ENCODE measurements at places on chromosomes 1 and 21.

DNA sequence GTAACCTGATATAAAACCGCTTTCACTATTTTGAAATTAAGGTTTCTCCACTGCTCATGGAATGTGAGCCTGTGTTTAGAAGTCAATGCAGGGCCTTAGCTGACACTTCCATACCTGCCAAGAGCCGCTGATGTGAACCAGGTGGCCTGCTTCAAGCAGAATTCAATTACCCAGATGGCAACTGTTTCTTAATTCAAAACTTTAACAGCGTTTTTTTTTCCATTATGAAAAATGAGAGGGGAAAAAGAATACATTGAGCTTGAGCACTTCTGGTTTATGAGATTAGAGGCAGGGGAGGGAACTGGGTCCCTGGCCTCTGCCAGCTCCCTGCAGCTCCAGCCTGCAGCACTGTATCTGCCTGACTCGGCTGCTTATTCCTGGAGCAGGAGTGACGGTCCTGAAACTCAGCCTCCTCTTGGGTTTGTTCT, 7.7 kb upstream of the ATP1A1 start:
- no peak for DNase-seq

GRCh38 chr1:245938046-245938435, 569.0 kb downstream of the SMYD3 start:
- DNase-seq: no peak

GRCh38 chr1:177859572-177859971, 110.3 kb downstream of the SEC16B start:
- DNase-seq: no peak

- DNase-seq: no peak
Measured at GRCh38 chr1:112461200-112461871, 47.4 kb upstream of the WNT2B start.

DNA sequence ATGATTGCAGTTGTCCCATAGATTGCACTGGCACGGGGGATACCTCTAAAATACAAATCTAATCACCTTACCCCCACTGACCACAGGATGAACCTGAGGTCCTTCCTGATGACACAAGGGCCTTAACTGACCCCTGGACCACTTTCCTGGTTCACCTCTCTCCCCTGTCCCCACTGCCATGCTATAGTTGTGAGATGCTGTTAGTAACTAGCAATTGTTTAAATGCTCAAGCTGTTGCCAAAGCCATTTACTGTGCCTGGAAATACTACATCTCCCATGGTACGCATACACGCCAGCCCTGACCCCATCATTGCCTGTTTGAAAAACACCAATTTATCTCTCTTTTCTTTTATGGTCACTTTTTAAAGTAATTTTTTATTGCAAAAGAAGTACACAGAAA, 29.1 kb upstream of the RGS8 start:
- no peak for DNase-seq

- DNase-seq: no peak
Measured at GRCh38 chr1:181057079-181057478, 23.3 kb downstream of the MR1 start.

- peak; percentile 18 for DNase-seq
Measured at GRCh38 chr1:236451796-236452373, 57.8 kb downstream of the EDARADD start.

DNA sequence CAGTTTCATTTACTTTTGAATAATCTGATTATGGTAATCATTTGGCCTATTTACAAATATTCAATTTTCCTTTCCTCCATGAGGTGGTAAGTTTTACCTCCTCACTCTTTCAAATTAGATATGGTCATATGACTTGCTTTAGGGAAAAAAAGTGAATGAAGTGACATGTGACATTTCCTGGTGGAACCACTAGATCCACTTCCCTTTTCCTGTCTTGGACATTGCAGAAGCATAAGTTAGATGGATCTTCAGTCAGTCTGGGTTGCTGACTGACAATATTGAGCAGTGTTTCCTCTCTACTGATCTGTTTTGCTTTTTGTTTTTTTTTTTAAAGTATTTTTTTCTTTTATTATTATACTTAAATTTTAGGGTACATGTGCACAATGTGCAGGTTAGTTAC, 481.1 kb upstream of the PTBP2 start:
- no peak for DNase-seq

DNA sequence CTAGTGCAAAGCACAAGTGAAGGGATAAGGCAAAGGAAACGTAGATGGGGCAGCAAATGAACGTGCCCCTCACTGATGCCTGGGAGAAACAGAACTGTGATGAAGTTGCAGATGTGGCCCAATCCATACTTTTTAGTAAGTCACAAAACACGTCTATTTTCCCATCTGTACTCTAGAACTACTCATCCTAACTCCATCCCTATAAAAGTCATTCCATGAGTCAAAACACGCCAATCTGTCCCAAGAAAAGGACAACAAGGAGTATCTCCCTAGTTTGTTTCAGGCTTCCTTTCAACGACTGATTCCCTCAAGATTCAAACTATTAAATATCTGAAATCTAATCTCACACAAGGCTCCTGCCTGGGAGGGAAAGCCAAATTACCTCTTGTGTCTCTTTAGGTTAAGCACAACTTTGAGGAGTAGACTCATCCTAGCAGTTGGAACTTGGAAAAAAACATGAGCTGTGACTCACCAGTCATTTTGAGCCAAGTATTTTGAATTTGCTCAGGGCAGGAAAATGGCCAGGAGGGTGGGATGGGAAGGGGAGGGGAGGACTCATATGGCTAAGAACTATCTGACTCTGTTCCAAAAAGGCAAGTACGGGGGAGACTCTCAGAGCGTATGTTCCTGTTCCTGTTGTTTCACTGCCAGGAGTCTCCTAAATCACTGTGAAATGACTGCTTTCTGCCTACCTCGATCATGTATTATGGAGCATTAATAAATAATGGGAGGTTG, 214.5 kb upstream of the CAMK1G start:
- no peak for DNase-seq

DNA sequence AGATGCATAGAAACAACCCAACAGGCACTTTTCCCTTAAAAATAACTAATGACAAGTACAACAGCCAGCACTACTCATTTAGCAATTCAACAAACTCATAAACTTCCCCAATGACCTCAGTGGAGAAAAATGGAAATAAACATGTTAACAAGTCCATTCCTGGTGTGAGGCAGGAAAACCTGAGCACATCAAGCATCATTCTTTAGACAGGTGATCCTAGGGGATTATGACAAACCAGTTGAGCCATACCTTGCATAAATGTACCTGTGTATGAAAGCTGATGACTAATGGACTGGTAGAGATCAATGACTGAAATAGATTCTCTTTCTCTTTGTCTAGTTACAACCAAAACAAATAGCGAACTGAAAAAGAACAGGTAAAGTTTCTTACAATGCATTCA, 7.0 kb downstream of the COL24A1 start:
- no peak for DNase-seq

GRCh38 chr1:47235806-47236205, 3.8 kb upstream of the TAL1 start:
- DNase-seq: no peak

GRCh38 chr1:56958526-56958925, 7.3 kb downstream of the C8B start:
- no peak for DNase-seq

GRCh38 chr21:45559216-45560105, 17.2 kb upstream of the SLC19A1 start:
- no peak for DNase-seq

GRCh38 chr21:33688353-33688752, 46.1 kb downstream of the ITSN1 start:
- DNase-seq: no peak

DNA sequence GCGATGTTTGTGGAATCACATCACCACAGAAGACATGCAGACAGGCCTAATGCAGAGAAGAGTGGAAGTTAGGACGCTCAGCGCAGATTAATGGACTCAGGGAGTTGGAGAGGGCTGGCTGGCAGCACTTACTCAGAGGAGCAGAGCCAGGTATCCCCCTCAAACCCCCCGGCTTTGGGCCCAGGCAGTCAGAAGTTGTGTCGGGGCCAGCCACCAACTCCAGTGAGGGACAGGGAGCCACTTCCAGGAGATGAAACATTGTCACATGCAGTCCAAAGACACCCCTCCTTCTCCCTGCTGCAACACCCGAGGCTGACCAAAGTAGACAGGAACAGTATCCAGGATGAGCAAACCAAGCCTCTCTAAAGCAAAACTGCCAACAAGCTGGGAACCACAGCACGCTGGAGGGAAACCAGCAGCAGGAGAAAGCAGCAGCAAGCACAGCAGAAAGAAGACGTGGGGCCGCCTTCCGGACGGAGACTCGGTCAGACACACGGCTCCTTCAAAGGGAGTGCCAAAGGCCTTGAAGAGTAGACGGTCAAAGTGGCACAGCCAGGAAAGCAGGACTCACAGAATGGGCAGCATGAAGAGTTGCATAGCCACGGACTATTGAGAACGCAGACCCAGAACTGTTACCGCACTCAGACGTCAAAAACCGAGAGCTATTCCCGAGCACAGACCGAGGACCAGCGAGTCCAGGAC, 149.3 kb downstream of the PCBP3 start:
- no peak for DNase-seq

DNA sequence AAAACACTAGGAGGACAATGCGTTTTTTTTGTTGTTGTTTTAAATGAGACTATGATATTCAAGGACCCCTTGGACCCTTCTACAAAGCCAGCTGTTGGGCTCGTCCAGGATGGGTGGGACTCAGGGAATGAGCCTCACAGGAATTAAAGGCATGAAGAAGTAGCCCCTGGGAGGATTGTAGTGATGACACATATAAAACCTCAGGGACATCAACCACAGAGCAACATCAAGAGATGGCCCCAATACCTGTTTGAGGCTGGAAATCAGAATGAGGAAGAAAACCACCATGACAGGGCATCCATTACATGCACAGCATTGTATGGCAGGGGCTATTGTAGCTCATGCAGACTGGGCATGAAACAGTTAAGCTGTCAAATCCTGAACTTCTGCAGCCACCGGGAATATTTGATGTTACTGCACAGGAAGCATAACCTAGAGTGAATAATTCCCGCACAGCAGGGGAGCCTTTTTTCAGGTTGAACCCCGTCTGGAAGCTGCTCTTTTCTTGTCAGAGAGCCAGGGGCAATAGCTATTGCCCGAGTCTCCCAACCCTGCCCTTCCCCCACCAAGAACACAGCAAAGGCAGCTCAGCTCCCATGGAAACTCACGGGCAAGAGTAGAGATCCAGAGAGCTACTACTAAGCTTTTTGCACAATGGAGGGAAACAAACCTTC, 140.2 kb upstream of the FGGY start:
- no peak for DNase-seq

DNA sequence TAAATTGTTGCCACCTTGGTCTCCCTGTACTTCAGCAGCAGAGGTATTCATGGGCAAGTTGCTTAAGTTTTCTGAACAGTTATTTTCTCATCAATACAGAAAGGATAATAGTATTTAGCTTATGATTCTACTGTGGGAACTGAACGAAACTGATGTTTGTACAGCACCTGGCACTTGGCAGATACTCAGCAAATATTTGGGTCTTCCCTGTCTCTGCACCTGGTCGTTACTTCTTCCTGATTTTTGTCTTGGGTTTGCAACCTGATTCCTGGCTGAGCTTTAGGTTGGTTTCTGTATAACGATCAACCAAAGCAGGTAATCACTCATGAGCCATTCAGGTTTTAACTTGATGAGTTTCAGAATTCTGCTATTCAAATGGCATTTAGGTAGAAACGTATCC, 490.6 kb downstream of the KIF26B start:
- DNase-seq: no peak

GRCh38 chr1:22502202-22502601, 50.6 kb downstream of the ZBTB40 start:
- DNase-seq: no peak

DNA sequence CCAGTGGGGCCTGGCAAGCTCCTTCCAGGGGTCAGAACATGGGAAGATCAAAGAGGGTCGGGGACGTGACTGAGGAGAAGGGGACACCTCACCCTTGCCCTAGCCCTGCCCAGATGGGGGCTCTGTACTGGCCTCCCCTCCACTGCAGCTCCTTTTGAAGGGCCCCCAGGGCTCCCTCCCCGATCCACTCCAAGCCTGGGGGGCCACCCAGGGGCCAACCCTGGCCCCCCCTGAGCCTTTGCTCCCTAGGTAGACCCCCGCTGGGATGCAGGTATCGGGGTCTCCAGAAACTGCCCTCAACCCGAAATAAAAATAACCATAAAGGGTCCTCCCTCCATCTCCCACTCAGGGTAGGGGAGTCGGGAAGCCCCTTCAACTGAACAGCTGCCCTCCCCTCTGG, 37.4 kb upstream of the FAM131C start:
- no peak for DNase-seq

- peak; percentile 57 for DNase-seq
Measured at GRCh38 chr1:43991476-43992231, at the start of gene CCDC24. Gene CCDC24 (plus strand): TSS chr1:43991599. CDS start chr1:43991879, 280 bp downstream.

GRCh38 chr1:204377800-204378668, 18.3 kb upstream of the PLEKHA6 start:
- DNase-seq: peak; percentile 35

DNA sequence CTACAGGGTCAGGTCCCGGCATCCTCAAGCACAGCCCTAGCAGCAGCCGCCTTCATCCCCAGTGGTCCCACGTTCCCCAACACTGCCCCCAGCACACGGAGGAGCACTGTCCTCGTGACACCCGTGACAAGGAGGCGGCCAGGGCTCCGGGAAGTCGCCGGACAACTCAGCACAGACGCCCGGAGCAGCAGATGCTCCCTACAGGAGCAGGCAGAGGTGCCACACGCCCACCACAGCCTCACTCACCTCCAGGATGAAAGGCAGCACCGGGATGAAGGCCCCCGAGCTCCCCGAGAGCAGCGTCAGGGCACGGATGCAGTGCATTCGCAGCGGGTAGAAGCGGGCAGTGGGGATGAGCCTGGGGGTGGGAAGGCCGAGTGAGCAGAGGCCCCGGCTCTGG, 8.2 kb downstream of the NOC2L start:
- DNase-seq: no peak

- DNase-seq: no peak
Measured at GRCh38 chr1:56399326-56399725, 180.0 kb downstream of the PLPP3 start.

DNA sequence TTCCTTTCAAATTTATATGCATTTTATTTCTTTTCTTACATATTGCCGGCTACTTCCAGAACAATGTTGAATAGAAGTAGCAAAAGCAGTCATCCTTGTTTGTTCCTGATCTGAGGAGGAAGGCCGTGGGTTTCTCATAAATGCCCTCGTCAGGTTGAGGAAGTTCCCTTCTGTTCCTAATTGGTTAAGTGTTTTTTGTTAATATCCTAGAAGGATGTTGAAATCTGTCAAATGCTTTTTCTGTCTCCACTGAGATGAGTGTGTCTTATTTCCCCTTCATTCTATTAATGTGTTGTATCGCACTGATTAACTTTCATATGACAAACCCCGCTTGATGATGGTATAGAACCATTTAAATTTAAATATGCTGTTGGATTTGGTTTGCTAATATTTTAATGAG, 15.4 kb downstream of the TTLL10 start:
- DNase-seq: no peak

DNA sequence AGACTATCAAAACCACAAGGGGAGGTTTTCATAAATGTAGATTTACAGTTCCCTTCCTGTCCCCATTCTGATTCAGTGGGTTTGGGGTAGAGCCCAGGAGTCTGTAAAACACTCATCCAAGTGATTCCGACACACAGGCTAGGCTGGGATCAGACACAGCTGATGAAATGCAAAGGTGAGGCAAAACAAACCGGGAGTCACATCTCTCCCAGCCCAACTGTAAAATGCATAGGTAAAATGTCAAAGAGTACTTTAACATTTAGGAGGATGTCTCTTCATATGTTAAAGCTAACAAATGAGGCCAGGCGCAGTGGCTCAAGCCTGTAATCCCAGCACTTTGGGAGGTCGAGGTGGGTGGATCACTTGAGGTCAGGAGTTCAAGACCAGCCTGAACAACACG, 45.0 kb downstream of the ZNF281 start:
- DNase-seq: no peak

All from stimulated activated CD4-positive, alpha-beta T cell treated with anti-CD3 and anti-CD28 coated beads, Interleukin-1b, Interleukin-23, amount 100 ng/mL, for 4 hours (primary cell).